NCI-H1105 (cell line): ENCODE measurements at places on chromosomes 7 and 10.

- DNase-seq = no peak
Observed at GRCh38 chr10:58326967-58327381, 7.8 kb upstream of the UBE2D1 start.

DNA sequence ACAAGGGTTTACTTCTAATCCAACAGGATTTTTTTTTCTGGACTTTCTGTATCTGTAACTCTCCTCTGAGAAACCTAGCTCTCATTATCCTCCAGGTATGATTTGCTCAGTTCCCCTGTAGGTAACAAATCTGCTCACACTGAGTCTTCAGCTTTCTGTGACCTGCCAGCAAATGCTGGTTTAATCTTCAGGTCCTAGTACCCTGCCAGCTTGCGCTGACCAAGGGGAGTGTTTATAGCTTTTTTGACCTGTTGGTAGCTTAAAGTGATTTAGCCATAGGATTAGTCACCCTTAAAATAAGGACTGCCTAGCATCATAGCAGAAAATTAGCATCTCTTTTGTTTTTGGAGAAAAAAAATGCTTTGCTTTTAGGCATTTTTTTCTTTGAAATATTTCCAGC lies 22.4 kb downstream of the SND1 start:
- no peak for DNase-seq

- DNase-seq = no peak
Observed at GRCh38 chr7:131016230-131016629, 282.2 kb upstream of the KLF14 start.

DNA sequence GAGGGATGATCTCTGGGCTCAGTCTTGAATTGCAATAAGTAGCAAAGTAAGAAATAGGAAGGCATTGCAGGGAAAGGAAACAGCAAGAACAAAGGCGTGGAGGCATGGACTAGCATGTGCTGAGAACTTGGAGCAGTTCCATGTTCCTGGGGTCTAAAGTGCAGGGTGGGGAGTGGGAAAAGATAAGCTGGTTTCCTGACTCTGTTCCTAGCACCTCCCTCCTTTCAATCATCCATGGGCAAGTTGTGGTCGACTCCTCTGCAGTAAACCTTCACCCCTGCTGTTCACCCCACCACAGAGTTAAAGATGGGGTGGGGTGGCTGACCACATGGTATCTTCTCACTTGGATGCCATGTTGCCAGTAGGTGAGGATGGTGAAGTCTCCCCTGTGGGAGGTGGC lies 29.6 kb downstream of the RPS24 start:
- no peak for DNase-seq

DNA sequence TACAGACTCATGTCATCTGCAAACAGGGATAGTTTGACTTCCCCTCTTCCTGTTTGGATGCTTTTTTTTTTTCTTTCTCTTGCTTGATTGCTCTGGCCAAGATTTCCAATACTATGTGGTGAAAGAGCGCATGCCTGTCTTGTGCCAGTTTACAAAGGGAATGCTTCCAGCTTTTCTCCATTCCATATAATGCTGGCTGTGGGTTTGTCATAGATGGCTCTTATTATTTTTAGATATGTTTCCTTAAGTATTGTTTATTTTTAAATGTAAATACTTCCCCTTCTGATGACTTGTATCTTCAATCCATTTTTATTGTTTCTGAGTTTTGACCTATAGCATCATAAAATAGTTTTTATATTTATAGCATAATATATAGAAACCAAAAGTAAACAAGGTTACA lies 17.9 kb downstream of the FAM237B start:
- no peak for DNase-seq

- DNase-seq = no peak
Observed at GRCh38 chr10:13526948-13527863, 1.6 kb downstream of the BEND7 start.

DNA sequence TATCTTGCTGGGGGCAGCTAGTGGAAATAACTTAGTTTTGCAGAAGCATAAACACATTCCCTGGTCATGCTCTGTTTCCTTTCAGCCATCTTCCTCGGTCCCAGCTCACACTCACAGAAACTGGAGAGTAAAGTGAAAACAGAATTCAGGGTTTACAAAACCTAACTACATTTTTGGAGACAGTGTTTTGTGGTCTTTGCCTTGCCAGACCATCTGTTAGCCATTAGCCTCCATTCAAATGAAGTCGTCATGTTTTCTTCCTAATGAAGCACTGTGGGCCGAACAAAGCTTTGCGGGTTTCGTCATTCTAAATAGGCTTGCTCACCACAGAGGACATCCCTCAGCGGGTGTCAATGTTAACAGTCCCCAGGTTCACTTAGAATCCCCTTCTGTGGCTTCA lies 214.6 kb upstream of the TMEM72 start:
- DNase-seq = no peak

DNA sequence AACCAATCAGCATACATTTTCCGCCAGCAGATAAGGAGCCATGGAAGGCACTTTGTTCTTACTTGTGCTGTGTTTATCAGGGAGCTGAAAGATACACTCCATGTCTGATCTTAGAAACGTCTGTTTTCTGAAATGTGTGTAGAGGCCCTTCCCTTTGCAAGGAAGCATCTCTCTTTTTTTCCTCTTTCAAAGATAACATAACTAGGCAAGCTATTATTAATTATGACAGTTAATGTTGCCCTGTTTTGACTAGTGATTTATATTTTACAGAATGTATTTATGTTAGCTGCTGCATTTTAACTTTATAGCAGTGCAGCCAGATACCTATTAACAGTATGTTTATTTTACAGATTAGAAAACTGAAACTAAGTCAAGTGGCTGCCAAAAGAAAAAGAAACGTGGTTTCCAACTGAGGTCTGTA lies 683.2 kb upstream of the IGFBP3 start:
- DNase-seq = no peak

- DNase-seq = no peak
Observed at GRCh38 chr10:50497758-50498157, 126.0 kb downstream of the SGMS1 start.

GRCh38 chr7:78149787-78150186 lies 351.2 kb downstream of the PHTF2 start:
- no peak for DNase-seq

DNA sequence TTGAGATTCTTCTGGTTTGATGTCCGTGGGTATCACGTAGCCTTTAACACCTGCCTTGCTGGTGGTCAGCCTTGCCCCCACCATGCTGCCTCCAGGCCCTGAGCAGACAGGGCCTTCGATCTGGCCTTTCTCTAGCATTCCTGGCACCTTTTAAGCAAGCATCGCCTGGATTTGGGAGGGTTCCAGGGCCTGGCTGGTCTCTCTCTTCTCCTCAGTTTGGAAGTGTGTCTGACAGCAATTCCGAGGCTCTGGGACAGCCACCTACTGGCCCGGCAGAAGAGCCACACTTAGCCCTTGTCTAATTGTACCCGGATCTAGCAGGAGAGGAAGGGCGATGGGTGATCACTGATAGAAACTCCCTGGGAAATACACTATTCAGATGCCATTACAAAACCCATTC lies 441.3 kb upstream of the MKI67 start:
- no peak for DNase-seq

GRCh38 chr7:55120501-55121198 lies 101.8 kb downstream of the EGFR start:
- no peak for DNase-seq

DNA sequence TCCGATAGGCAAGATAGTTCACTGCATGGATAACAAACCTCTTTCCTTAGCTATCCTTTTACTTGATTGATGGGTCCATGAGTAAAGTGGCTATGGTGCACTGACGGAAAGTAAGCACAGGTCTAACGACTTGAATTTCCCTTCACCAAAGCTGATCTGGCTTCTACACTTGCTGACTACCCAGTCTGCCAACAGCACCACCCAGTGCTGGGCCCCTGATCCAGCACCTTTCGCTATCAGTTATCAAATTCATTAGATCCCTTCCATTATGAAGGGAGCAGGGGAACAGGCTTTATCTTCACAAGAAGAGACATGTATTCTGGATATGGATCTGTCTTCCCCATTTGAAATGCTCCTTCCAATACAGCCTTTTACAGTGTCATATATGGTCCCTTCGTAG lies 855.9 kb downstream of the GRID1 start:
- no peak for DNase-seq
